ENCODE measurements at places on chromosomes 6 and 20.

DNA sequence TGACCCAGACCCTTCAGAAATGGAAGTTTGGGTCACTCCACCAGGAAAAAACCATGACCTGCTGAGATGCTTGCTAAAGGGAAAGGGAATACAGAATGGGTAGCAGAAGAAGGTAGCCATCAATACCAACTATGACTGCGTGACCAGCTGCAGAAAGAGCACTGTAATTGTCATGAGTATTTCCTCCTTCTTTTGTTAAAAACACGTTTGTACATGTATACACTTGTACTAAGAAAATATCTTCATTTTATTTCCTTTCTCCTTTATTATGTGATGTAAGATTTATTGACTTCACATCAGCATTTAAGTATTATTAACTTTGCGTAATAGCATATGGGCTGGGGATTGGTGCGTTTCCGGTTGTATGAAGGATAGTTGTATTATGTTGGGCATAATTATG is 12.6 kb upstream of the MUC21 start:
- DNase-seq: no peak

DNA sequence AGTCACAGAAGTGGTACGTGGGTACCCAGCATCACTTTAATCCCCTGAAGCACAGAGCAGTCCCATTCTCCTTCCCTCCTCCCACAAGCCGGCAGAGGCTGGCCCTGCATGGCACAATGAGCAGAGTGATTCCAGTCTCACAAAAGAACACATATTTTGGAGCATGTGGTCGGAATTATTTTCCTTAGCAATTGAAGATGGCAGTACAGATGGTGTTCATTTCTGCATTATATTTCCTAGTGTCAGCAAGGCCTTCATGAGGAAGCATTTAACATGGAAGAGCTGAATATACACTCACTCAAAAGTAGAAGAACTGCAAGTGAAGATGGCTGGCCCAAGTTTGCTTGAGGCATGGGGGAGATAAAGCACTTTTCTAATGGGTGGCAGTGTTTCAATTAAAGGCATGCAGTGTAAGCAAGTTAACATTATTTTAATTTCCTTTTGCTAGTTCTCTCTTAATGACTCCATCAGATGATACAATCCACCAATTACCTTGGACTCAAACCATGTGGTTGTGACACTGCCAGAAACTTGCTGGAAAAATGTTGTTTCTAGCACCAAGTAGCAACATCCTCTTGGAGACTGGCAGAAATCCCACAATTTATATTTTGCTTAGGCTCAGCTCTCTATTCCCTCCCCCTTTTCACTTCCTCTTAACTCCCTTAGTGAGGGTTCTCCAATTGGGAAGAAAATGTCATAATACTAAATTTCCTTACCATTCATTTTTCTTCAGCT is 74.4 kb downstream of the ARHGAP18 start:
- no peak for DNase-seq

GRCh38 chr20:58446960-58447265 is 57.9 kb downstream of the VAPB start:
- no peak for DNase-seq

DNA sequence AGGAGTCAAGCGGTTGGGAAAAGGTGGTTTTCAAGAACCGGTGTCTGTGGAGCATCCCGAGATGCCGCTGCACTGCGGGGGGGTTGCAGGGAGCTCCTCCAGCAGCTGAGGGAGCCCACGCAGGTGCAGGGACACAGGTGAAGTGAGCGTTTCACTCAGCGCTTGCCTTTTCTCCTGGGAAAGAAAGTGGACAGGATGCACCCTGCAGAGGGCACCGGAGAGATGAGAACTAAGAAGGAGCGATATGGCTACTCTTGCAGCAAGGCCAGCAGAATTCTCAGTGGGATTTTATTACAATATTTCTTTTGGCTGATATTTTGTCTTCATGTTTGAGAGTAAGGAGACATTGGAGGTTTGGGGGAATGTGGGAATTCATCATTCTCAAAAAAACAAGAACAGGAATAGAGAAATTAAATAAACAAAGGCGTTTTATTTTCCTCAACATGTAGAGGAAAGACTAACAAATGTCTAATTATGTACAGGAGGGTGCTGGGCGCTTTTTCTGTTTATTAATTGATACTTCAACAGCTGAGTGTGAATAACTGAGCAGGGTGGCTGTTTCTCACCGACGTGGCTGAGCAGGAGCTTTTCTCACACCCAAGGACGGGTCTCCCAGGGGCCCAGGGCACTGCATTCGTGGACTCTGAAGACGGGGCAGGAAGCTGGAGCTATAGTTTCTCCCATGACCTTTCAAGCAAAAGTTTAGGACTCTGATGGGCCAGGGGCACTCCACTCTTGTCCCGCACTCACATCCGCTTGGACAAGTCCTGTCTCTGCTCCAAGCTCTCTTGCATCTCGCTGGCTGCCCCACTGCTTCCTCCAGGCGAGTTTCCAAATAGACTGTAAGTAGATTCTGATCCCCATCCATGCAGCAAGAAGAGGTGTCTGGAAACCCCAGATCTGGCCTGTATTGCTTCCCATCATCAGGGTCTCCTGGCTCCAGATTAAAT is 176.1 kb downstream of the SMOC2 start:
- no peak for DNase-seq

DNA sequence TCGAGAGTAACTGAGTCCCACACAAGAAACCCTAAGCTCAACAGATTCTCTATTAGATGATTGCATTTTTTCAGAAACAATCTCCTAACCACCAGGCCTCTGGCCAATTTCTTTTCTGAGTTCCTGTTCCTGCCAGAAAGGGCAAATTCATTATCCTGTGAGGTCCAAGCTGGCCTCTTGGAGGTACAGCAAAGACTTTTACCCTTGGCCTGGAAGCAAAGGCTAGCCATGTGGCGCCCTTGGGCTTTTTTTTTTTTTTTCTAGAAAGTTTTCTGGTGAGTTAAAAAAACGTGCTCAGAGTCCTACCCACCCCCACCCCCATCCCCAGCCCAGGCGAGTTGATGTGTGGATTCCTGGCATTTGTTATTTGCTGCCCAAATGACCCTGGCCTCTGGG is 59.0 kb upstream of the EEF1A1 start:
- no peak for DNase-seq

DNA sequence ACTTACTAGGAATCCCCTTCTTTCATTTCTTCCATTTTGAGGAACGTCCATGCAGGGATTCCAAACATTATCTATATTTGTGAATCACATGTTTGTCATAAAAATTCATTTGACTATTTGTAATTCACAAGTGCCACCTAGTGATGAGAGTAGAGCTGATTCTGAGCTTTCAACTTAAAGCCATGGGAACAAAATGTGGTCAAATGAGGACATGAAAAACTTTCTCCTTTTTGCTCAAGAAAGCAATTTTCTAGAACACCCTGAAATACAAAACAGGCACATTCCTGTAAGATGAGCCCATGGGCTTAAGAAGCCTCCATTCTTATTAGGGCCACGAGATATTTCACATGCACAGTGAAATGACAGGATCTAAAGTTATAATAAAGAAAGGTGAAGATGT is 12.3 kb downstream of the MAP3K7 start:
- no peak for DNase-seq

Measured in mesenteric fat pad (tissue), 1 donor.